K562 (cell line): ENCODE measurements at places on chromosomes 12 and 14. TPM values are rescaled to one million over a fixed set of nuclear protein-coding genes. Genes with fewer than 3 reads are reported as not detected.

DNA sequence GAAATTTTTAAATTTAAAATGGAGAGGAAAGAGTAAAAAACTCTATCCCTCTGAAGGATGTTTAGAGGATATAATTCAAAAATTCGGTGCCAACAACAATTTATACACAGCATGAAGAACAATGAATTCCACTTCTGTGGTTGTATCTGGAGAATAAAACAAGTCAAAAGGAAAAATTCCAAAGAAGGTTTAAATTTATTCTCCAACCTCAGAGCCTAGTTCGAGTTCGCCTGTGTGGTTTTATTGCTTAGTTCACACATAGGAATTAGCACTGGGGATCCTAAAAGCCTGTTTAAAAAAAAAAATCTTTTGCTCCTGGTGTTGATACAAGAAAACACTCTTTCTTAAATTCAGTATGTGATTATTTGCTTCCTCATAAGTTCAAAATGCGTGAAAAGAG, 79.2 kb downstream of the LLPH start:
- DNase-seq: no peak
- H3K4me1 ChIP-seq: no peaks in the 10 kb centered on the region
- no peaks in the 10 kb centered on the region for H3K36me3 ChIP-seq
- no peaks in the 10 kb centered on the region for H3K27me3 ChIP-seq
- H3K4me3 ChIP-seq: no peak overlapping the region

GRCh38 chr12:15751741-15752140, 37.4 kb downstream of the EPS8 start:
- no peaks in the 10 kb centered on the region for H3K4me1 ChIP-seq
- no peak overlapping the region for H3K27ac ChIP-seq
- H3K27me3 ChIP-seq: no peaks in the 10 kb centered on the region
- no peak for DNase-seq
- no peak overlapping the region for H3K4me3 ChIP-seq
- no peaks in the 10 kb centered on the region for H3K36me3 ChIP-seq

DNA sequence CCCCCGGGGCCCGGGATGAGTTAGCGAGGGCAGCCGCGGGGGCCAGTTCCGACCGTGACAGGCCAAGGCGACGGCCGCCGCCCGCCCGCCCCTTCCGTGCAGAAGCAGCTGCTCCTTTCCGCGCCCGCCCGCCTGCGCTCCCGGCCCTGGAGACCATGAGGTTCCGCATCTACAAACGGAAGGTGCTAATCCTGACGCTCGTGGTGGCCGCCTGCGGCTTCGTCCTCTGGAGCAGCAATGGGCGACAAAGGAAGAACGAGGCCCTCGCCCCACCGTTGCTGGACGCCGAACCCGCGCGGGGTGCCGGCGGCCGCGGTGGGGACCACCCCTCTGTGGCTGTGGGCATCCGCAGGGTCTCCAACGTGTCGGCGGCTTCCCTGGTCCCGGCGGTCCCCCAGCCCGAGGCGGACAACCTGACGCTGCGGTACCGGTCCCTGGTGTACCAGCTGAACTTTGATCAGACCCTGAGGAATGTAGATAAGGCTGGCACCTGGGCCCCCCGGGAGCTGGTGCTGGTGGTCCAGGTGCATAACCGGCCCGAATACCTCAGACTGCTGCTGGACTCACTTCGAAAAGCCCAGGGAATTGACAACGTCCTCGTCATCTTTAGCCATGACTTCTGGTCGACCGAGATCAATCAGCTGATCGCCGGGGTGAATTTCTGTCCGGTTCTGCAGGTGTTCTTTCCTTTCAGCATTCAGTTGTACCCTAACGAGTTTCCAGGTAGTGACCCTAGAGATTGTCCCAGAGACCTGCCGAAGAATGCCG, 699 bp downstream of the MGAT2 start:
- peaks cover 14% of the 10 kb centered on the region for H3K4me1 ChIP-seq
- H3K36me3 ChIP-seq: peaks cover 58% of the 10 kb centered on the region
- H3K27me3 ChIP-seq: no peaks in the 10 kb centered on the region

DNA sequence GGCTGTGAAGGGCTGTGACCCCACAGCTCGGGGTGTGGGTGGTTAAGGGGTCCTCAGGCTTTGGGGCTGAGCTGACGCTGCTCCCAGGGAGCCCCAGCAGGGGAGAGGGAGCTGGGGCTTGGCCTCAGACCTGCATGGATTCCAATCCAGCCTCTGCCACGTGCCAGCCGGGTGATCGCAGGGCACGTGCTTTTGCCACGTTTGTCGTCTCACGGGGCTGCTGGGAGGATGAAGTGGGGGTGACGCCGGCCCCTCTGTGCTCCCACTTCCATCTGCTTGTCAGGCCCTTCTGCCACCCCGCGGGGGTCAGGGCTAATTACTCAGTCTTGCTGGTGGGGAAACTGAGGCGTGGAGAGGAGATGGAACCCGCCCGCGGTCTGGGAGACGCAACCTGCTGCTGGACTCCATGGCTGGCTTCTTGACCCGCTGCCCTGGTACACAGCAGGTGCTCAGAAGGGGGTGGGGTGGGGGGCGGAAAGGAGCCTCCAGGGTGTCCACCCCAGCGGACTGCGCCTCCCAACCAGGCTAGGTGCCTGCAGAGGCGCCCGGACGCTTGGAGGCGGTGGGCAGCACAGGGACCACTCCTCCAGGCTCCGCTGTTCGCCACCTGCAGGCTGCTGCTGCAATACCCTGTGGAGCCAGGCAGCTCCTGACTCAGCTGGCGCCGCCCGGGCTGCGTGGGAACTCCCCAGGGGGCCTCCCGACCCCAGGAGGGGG, 36.4 kb upstream of the PRIMA1 start:
- no peaks in the 10 kb centered on the region for H3K36me3 ChIP-seq
- peaks cover 4% of the 10 kb centered on the region for H3K4me1 ChIP-seq
- no peaks in the 10 kb centered on the region for H3K27me3 ChIP-seq
- no peak for DNase-seq
- H3K27ac ChIP-seq: no peak overlapping the region

DNA sequence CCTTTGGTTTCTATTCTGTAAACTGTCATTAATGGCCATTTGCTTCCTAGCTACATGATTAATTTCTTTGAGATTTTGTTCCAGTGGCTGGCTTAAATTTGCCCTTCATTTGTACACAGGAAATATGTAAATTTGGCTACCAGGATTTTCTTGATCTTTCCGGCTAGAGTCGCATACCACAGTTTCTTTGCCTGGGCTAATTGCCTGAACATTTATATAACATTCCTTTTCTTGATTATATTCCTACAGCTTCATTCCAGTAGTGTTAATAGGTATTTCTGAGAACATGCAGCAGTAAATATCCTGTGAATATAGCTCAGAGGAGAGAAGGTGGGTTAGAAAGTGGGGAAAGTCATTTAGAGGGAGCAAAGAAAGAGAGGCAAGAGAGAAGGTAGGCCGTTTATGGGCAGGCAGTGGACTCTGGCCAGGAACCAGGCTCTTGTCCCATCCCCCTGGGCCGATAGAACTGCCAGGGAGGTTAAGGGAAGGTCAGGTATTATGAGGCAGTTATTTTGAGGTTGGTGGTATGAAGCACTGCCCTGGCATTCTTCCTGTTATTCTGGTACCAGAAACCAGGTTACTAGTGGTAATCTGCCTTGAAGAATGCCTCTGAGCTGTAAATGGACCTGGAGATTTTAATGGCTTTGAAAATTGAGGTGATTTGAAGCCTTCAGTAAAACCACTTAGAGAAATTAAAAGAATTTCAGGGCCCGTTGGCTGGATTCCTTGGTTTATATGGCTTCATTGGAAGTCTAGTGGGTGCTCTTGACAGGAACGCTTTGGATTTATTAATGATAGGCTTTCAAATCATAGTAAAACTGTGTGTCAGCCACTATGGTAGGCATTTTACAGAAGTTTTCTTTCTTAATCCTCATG, 4.4 kb downstream of the RNF10 start:
- no peak overlapping the region for H3K27ac ChIP-seq
- no peak overlapping the region for H3K4me3 ChIP-seq
- peaks cover 55% of the 10 kb centered on the region for H3K36me3 ChIP-seq
- peak; percentile 17 for DNase-seq
- no peaks in the 10 kb centered on the region for H3K27me3 ChIP-seq

DNA sequence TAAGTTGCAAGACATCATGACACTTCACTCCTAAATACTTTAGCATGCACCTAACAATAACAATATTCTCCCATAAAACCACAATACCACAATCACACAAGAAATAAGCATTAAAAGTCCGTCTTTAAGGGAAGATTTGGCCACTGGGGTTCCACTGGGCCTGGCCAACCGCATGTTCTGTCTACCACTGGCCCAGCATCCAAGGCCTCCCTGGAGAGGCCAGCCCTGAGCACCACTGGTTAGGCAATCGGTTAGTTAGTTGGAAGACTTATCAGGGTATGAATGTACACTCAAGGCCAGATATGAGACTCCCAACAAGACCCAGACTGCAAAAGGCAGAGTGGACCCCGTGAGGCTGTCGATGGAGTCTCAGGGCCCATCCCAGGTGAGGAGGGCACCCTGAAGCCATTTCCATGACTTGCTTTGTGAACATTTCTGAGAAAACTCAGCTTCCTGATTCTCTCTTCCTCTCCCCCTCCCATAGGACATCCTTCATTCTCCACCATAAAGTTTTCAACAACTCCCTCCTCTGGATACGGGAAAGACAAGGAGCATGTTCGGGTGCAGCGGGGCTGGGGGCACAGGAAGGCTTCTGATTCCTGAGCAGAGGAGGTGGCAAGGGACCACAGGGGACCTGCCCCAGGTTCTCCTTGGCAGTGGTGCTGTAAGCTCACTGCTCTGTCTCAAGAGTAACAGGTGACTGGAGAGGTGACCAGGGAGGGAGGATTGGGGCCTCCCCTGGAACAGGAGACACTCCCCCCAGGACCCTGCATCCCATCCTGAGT, 5.9 kb downstream of the PXN start:
- no peak for DNase-seq
- H3K4me1 ChIP-seq: peaks cover 31% of the 10 kb centered on the region; the same call in 2 of the 3 replicates
- no peaks in the 10 kb centered on the region for H3K27me3 ChIP-seq
- H3K36me3 ChIP-seq: peaks cover 9% of the 10 kb centered on the region; the same call in 2 of the 3 replicates

- peak overlapping the region; percentile 63 for H3K4me3 ChIP-seq
- H3K27me3 ChIP-seq: no peaks in the 10 kb centered on the region
- H3K27ac ChIP-seq: peak overlapping the region; percentile 99
Observed at GRCh38 chr14:31208546-31209424, 1.2 kb upstream of the HECTD1 start.

DNA sequence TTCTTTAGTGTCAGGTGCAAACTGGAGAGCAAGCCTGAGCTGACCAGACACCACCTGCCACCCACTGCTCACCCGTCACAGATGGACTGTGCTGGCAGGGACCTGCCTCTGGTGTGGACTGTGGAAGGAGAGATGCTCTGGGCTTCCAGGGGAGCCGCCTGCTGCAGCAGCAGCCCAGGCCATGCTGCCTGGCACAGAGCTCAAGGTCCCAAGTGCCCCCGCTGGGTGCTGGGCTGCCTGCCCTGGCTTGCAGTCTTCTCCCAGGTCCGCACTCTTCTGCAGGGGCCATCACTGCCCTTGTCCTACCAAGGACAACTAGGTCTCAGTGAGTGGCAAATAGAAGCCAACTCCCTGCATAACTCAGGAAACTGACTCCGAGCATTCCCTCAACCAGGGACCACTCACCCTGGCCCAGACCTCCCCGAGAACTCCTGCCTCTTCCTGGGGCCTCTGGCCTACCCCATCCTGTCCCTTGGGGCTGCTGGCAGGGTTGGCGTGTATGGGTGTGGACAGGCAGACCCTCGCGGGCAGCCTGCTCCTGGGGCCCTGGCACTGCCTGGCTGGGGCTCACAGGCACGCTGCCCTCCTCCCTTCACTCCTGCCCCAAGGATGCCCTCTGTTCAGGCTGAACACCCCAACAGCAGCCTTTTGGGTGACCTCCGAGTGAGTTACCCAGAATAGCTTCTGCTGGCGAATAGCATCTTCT, 9.3 kb downstream of the AMN start:
- no peaks in the 10 kb centered on the region for H3K27me3 ChIP-seq
- H3K4me3 ChIP-seq: no peak overlapping the region
- peaks cover 6% of the 10 kb centered on the region; the same call in 1 of the 3 replicates for H3K36me3 ChIP-seq
- H3K4me1 ChIP-seq: peaks cover 21% of the 10 kb centered on the region
- no peak overlapping the region for H3K27ac ChIP-seq

DNA sequence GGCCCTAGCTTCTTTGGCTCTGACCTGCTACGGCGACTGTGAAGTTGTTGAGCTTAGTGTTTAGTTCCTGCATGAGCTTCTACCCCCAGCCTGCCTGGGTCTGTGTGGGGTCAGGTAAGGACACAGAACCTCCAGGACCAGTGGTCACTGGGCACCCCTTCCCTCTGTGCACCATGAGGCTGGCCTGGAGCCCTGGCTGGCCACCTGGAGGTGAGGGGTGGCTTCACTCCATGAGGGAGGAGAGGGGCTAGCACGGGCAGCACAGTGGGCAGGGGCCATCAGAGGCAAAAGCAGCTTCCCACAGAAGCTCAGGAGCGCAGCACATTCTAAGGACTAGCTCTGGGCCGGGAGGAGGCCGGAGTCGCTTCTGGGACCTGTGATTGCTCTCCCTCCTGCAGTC, 36.7 kb downstream of the CCDC92 start:
- H3K4me1 ChIP-seq: peaks cover 3% of the 10 kb centered on the region
- H3K27ac ChIP-seq: no peak overlapping the region
- no peak for DNase-seq
- peaks cover 58% of the 10 kb centered on the region for H3K27me3 ChIP-seq

- H3K36me3 ChIP-seq: no peaks in the 10 kb centered on the region
- H3K4me1 ChIP-seq: no peaks in the 10 kb centered on the region
- no peak overlapping the region for H3K27ac ChIP-seq
Observed at GRCh38 chr14:35890308-35890707, 64.2 kb downstream of the BRMS1L start.

- no peaks in the 10 kb centered on the region for H3K4me1 ChIP-seq
- H3K27ac ChIP-seq: no peak overlapping the region
- no peak overlapping the region for H3K4me3 ChIP-seq
- H3K27me3 ChIP-seq: no peaks in the 10 kb centered on the region
Observed at GRCh38 chr14:30519961-30520360, 39.0 kb upstream of the G2E3 start.

- no peaks in the 10 kb centered on the region for H3K27me3 ChIP-seq
- peaks cover 6% of the 10 kb centered on the region for H3K4me1 ChIP-seq
- no peak for DNase-seq
- H3K4me3 ChIP-seq: peak overlapping the region; percentile 40; the same call in 1 of the 2 replicates
- H3K27ac ChIP-seq: no peak overlapping the region
Observed at GRCh38 chr12:39620659-39621658, 1.4 kb upstream of the ABCD2 start.

DNA sequence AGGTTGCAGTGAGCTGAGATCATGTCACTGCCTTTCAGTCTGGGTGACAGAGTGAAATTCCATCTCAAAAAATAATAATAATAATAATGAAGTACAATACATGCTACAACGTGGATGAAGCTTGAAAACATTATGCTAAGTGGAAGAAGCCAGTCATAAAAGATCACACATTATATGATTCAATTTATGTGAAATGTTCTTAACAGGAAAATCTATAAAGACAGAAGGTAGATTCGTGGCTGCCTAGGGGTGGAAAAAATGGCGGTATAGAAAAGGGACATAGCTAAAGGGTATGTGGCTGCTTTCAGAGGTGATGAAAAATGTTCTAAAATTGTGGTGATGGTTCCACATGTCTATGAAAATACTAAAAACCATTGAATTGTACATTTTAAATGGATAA, 41.0 kb upstream of the AMIGO2 start:
- no peaks in the 10 kb centered on the region for H3K27me3 ChIP-seq
- H3K4me3 ChIP-seq: no peak overlapping the region
- no peak overlapping the region for H3K27ac ChIP-seq
- no peaks in the 10 kb centered on the region for H3K36me3 ChIP-seq
- no peaks in the 10 kb centered on the region for H3K4me1 ChIP-seq
- DNase-seq: no peak

- DNase-seq: no peak
- H3K27me3 ChIP-seq: peaks cover 11% of the 10 kb centered on the region
- no peak overlapping the region for H3K4me3 ChIP-seq
- H3K27ac ChIP-seq: no peak overlapping the region
- H3K4me1 ChIP-seq: no peaks in the 10 kb centered on the region
Observed at GRCh38 chr12:107515446-107515958, 170.1 kb upstream of the PWP1 start.

Gene CISTR
- total RNA-seq: not detected in 2 replicates

Gene NPFF
- total RNA-seq: not detected in 2 replicates

Gene PPP4R4
- total RNA-seq: not detected in 2 replicates

Gene STXBP6
- total RNA-seq: 0.27 and 0.54 TPM in 2 replicates

Gene SSPN
- total RNA-seq: 0.40 TPM in 1 of 2 replicates, not detected in the other
